ENCODE measurements at places on chromosomes 1 and 21. TPM values are rescaled to one million over a fixed set of nuclear protein-coding genes. Genes with fewer than 3 reads are reported as not detected.

- DNase-seq: no peak
Observed at GRCh38 chr1:23133587-23133986, 35.1 kb downstream of the LUZP1 start.

GRCh38 chr1:6260433-6260934 lies 414 bp downstream of the GPR153 start:
- no peak for DNase-seq

DNA sequence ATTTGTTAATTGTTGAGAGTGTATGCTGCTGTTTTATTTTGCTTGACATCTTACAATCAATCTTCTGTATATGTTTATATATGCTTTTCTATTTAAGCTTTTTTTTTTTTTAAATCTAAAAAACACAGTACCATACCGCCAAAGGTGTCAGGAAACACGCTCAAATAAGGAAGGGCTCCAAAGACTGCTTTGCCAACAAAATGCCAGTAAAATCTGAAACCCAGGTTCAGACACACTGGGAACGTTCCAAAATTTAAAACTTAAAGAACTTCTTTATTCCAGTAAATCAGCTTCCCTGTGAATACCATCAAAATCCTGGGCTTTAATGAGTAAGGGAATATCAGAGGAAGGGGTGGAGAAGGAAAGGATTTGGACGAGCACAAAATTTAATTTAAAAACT lies 87.3 kb downstream of the SIM2 start:
- no peak for DNase-seq

DNA sequence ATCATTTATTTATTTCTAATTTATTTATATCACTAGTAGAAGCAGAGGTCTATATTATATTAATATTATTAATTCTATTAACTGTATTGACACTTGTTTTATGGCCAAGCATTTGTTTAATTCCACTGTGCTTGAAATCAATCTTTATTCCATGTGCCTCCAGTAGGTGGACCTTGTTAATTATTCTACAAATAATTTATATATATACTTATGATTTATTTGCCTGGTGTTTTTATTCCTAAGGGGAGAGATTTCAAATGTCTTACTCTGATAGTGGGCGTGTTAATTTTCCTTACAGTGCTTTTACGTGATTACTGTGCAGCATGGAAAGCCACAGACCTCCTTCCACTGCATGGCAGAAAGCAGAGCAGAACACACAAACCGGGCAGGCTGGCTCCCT lies 17.5 kb upstream of the OR6N2 start:
- DNase-seq: no peak

- peak; percentile 37 for DNase-seq
Observed at GRCh38 chr1:58528518-58528917, 18.0 kb downstream of the OMA1 start.

GRCh38 chr1:9606948-9607347 lies 18.2 kb downstream of the TMEM201 start:
- no peak for DNase-seq

DNA sequence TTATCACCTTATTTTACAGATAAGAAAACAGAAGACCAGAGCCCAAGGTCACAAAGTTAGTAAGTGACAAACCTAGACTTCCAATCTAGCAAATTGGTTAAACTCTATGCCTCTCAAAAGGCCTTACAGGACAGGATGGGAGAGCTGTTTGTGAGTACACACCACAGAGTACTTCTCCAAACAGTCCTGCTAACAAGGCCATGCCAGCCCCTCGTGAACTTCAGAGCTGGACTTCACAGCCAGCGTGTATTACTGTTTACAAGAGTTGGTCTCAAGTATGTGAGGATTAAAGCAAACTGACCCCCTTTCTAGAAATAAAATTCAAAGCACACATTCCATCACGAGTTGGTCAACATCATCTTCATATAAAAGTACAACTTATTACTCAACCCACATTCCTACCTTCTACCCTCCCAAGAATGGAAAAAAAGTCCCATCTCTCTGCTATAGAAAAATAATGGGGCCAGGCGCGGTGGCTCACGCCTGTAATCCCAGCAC lies 19.8 kb upstream of the UBR4 start:
- no peak for DNase-seq

DNA sequence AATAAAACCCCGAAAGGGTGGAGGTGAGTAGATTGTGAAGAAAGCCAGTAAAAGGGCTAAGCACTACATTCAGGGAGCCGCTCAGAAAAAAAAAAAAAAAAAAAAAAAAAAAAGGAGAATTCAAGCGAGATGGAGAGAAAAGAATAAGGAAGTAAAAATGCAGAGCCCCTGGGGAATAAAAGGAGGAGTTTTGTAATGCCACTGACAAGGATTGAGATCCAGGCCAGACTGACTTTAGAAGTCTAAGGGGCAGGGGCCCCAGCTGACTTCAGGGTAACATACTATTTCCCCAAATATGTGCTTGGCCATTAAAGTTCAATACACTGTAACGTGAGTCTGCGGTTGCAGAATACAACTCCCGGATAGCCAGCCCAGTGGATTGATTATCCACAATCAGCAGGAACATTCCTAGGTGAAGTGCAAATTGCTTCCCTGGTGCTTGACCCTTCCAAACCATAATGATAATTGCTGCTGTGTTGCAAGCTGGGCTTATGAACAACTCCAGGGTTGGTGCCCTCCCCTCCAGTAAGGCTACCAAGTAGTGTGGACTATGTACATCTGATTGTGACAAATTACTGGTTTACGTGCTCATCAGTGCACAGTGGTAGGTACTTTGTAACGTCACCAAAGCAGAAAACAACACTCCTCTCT lies 30.7 kb upstream of the RRP15 start:
- no peak for DNase-seq

GRCh38 chr1:65971547-65971946 lies 178.9 kb downstream of the PDE4B start:
- DNase-seq: no peak

GRCh38 chr1:184770181-184770979 lies 15.7 kb upstream of the EDEM3 start:
- no peak for DNase-seq

- no peak for DNase-seq
Observed at GRCh38 chr1:111585447-111586086, 34.0 kb upstream of the RAP1A start.

DNA sequence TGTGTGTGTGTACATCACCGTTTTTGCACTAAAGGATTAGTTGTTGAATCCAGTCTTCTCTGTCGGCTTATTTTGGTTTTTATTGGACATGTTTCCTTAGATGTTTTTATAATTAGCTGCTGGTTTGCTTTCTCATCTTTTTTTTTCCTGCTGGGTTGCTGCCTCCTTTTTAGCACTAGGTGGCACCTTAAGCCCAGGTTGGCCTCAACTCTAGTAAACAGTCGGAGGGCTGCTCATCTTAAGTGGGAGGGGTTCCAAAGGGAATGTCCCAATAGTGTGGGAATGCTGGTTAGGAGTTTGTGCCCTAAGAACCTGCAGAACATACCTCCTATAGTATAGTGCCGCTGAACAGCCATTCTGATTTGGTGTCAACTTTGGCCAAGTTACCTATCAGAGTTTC lies 570.1 kb upstream of the CXADR start:
- DNase-seq: no peak

DNA sequence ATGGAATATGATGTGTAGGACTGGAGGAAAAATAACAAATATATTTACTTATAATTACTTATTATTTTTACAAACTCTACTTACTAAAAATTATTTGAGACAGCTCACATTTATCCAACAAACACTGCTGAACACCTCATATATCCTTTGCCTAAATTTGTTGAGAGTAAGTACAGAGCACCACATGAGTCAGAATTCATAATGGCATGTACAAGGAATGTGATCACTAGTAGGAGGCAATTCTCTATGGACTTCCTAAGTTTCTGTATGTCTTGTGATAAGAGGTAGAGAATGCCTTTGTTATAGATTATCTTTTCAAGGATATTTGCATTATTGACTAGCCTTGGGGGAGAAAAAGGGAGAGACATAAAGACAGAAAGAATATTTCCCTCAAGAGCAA lies 8.2 kb upstream of the ST6GALNAC3 start:
- DNase-seq: no peak

DNA sequence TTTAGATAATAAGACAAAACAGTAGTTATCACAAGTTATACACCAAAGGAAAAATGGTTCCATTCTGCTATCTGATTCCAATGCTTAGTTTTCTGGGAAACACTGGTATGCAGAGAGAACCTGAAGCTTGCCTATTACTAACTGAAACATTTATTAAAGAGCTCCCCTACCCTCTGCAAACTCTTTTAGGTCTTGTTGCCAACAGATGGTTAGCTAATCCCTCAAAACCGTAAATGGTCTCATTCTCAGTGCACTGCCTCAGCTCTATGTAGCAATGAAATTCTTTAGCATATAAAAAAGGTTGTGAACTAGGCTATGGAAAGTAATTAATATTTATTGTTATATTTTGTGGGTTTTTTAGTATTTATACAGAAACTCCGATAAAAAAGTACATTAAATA lies 20.4 kb downstream of the C21orf91 start:
- DNase-seq: no peak

GRCh38 chr1:112718691-112719418 lies 3.7 kb upstream of the PPM1J start:
- DNase-seq: no peak

DNA sequence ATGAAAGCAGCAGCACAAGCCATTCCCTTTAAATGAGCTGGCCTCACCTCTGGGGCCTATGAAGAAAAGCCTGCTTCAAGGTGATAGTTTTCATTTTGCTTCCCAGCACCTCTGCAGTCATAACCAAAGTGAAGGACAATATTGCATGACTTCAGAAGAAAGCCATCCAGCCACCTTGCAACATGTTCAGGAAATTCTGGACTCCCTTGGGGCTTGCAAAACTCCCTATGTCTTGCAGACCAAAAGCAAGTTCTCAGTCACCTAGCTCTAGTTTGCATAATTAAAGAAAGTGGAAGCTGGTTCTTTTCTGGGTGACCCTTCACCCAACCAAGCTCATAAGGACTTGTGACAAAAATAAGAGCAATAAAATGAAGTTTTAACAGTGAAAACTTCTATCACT lies 87.6 kb downstream of the GFI1 start:
- no peak for DNase-seq

DNA sequence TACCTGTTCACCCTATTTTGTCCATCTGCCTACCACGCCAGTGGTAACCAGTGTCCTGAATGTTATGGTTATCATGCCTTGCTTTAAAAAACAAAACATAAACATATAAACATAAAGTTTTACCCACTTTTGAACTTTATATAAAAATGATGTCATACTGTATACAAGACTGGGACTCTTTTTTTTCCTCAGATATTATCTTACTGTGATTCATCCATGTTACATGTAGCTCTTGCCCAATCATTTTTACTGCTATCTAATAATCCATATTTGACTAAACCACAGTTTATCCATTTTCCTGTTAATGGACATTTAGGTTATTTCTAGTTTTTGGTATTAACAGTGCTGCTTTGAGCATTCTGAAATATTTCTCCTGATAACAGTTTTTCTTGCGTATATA lies 78.8 kb downstream of the GPR161 start:
- no peak for DNase-seq

DNA sequence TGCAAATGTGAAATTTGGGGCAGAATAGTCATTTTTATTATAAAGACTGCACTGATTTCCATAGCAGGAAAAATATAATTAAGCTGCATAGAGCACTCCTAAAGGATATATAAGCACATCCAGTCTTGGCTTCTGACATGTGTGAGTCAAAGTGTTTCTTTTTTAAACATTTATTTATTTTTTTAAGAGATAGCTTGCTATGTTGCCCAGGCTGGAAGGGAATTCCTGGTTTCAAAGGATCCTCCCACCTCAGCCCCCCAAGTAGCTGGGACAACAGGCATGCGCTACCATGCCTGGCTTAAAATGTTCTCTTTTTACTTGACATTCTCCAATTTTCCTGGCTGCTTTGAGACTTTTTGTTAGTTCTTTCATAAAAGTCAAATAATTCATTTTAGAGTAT lies 126.1 kb downstream of the HMCN1 start:
- no peak for DNase-seq

GRCh38 chr1:60831780-60832179 lies 250.6 kb upstream of the NFIA start:
- DNase-seq: no peak

DNA sequence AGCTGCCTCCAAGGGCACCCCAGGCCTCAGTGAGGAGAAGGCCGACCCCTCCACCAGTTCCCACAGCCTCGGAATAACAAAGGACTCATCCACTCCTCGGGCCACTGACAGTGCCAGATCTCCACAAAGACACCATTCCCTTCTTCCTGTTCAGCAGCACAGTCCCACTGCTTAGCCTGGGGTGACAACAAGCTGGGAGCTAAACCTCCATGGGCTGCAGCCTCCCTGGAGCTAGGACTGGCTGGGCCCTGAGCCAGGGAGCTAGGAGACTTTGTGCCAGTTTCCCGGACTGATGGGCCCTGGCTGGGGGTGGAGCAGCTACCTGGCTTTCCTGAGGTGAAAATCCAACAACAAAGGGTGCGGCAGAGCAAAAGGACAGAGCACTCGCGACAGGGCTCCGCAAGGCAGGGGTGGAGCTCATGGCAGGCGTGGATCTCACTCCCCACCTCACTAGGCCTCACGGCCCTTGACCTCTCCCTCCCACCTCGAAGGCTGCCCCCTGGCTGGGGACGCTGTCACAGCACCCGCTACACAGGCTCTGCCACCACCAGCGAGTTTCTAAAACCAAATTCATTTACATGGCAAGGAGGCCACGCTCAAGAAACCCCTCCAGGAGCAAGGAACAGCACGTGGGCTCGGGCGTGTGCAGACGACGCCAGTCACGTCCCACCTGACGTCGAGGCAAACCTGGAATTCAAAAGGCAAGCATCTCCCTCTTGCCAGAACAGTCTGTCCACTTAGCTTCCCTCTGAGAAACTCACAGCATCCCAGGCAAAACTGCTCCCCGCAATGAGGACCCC lies 13.8 kb downstream of the SLC35E2B start:
- DNase-seq: no peak

DNA sequence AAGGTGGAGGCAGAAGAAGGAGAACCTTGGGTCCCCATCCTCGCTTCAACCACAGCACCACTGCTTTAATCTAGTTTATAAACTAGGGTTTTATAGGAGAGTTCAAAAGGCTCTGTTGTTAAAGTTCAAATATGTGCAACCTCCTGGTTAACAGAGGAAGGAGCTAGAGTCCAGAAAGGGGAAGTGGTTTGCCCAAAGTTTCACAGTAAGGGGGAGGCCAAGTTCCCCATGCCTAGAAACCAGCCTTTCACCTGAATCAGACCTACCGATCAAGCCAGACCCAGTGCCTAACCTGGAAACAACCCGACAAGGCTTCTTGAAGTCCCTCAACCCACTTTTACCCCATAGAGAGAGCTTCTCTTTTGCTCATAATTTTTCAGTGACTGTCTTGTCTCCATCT lies 106.5 kb downstream of the PLPP3 start:
- no peak for DNase-seq

Gene ZNF669
- total RNA-seq: 21.0 TPM

Gene CELA2A
- total RNA-seq: not detected

Gene OPTC
- total RNA-seq: not detected

Gene TSHB
- total RNA-seq: not detected

Gene AGO4
- 14.2 TPM for total RNA-seq

Gene PLEKHA6
- total RNA-seq: 48.9 TPM

Gene TMEM52
- total RNA-seq: 0.92 TPM

Gene LCE1D
- not detected for total RNA-seq
